ENCODE measurements at places on chromosomes 11 and 22.

DNA sequence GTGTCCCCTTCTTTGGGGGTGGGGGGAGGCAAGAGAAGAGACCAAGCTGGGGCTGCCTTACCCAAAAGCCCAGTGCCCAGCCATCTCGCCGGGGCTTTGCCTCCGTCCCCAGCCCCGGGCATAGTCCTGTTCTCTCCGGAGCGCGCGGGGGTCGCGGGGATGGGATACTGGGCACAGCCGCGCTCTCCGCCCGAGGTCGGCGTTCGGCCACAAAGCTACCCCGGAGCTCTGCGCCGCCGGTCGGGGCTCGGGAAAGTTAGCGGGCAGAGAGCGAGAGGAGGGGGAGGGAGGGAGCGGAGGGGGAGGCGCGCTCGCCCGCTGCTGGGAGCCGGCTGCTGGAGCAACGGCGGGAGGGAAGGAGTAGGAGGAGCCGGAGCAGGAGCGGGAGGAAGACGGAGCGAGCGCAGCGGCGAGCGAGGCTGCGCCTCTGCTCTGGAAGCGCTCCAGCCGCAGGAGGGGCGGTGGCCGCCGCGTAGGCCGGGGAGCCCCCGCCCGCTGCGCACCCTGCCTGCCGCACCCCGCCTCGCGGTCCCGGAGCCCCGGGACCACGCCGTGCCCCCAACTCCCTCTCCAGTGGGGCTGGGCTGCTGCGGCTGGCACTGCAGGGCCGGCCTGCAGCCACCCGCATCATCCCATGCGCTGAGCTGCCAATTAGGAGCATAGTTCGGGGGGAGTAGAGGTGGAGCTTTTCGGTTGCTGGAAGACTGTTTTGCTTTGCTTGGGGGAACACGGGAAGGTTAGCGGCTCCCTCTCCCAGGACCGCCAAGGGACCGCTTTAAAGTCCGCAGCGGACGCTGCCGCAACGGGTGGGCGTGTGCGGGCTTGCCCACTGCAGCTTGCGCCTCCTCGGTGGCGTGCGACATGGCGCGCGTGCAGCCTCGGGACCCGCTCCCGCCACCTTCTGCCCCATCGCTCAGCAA, at the start of gene SCN4B:
Gene SCN4B, minus strand, starts transcription at position 272 of the 920 bp plus-strand sequence. Its CDS starts 150 bp downstream, at position 122.
- peak; percentile 86 for DNase-seq

DNA sequence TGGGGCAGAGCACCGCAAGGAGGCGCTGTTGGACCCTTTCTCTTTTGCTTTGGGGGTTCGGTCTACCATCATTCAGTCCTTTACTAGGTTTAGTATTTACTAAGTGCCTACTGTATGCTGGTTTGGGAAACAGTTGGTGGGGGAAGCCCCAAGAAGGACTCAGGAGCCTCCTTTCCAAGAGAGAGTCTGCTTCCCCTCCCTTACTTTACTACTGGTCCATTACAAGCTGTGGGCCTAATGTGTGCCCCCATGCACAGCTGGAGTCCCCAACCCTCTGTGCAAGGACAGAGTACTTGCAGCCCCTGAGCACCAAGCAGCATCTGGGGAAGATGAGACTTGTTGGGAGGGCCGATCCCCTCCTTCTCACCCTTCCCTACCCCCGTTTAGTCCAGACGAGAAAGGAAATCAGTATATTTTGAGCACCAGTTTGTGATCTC, 876 bp upstream of the UBE2L6 start:
- peak; percentile 80 for DNase-seq

DNA sequence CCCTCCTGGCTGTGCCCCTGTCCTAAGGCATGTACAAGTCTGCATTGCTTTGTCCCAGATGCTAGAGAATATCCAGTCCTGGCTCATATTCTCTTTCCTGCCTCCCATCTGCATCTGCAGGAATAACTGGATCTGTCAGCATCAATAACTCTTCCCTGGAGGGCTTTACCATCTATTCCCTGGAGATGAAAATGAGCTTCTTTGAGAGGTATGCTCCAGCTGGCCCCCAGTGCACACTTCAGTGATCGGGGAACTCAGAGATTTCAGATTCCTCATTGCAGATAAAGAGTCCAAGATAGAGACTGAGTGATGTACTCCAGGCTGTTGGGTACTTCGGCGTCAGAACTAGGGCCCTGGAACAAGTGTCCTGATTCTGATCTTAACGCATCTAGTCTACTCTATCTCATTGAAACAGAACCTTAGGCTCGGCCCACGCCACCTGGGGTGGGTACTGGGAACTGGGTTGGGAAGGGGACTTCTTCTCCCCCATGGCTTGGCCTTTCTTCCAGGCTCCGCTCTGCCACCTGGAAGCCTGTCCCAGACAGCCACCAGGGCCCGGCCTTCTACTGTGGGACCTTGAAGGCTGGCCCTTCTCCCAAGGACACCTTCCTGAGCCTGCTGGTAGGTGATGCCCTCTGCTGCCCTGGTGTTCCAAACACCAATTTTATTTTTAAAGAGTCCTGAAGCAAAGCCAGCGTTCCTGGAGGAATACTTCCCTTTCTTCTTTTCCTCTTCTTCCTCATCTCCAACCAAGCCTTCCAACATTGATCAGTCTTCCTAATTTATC, 17.8 kb upstream of the GLB1L2 start:
- DNase-seq, result no peak

DNA sequence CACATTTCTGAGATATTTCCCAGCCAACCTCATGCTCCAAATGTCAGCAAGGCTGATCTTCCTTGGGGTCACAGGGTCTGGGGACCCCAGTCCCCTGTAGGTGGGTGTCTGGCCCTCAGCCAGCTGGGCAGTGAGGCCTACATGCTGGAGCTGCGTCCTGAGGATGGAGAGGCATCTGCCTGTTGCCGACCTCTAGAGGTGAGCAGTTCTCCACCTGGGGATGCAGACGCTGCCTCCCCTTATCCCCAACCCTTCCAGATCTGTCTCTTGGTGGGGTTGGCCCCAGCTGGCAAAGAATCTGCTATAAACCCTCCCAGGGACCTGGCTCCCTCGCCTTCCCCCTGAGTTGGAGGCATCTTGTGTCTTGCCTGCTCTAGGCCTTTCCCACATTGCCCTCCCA, 79.6 kb downstream of the PKNOX2 start:
- no peak for DNase-seq

- DNase-seq, result no peak
These were observed 8.9 kb downstream of the PGAP2 start for GRCh38 chr11:3817181-3817800.

DNA sequence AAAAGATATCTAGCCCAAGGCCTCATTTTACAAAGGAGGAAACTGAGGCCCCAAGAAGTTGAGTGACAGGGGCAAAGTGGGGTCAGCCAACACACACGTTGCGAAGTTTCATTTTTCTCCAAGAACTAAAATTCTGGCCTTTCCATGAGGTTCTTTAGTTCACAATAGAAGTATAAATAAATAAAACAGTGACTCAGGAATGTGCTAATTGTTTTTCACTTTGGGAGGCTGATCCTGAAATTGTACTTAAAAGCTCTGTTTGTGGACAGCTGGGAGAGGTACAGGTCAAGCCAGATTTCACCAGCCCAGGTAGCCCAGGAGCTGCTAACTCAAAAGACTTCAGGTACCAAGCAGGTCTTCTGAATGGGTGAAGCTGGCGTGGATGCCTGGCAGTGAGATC, 105.2 kb downstream of the TRAF6 start:
- DNase-seq, result no peak

- DNase-seq, result no peak
These were observed 826.1 kb upstream of the CNTN5 start for GRCh38 chr11:98194611-98195010.

- DNase-seq, result no peak
These were observed 21.1 kb upstream of the TMPRSS13 start for GRCh38 chr11:117950301-117950700.

DNA sequence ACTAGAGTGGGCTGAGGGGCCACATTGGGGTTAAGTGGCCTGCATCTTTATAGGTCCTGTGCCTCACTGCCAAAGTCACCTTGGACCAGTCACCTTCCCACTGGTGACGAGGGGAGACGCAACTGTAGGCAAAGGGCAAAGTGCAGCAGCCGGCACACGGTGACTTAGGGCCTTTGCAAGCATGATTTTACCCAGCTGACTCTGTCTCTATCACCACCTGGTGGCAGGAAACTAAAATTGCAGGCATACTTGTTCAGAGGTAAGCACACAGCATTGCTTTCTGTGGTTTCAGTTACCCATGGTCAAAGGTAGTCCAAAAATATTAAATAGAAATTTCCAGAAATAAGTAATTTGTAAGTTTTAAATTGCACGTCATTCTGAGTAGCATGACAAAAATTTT, 1164.4 kb downstream of the BRD1 start:
- DNase-seq, result peak; percentile 25

- no peak for DNase-seq
These were observed 85.2 kb downstream of the GALNT18 start for GRCh38 chr11:11536650-11537049.

DNA sequence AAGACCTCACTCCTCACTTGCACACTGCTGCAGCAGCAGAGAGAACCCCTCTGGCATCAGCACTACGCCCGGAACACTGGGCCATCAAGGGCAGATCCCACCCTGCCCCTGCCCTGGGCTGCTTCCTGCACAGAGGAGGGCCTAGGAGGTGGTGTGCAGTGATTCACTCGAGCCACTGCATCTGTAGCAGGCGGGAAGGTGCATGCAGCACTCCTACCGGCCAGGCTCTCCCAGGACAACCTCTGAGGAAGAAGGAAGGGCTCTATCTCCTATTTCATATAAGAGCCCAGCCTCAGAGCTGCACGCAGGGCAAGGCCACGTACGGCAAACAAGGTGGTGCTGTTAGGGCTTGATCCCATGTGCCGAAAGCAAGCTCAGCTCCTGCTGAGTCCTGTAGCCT, 14.2 kb downstream of the RANGAP1 start:
- peak; percentile 9 for DNase-seq

GRCh38 chr11:109728056-109728455, 306.1 kb downstream of the C11orf87 start:
- no peak for DNase-seq

DNA sequence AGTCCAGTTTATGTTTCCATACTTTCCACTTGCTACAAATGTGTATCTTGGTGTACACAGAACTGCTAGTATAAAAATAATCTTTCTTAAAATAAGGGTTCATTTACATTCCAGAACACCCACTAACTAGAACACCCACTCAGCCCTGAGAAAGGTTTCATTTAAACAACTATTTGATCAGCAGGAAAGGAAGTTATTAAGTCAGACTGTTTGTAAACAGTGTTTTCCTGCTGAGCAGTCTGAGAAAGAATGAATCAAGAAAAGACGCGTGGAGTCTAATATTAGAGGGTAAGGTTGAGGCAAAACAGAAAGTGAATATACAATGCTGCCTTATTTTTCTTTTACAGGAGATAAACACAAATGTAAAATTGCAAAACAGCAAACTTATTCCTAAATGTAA, 32.7 kb downstream of the NARS2 start:
- DNase-seq, result no peak

GRCh38 chr22:30362651-30363281, 6.0 kb downstream of the CCDC157 start:
- DNase-seq, result no peak

GRCh38 chr22:36728505-36728904, 25.0 kb upstream of the CACNG2 start:
- DNase-seq, result no peak

- DNase-seq, result no peak
These were observed 535.1 kb downstream of the KCNA4 start for GRCh38 chr11:29481738-29482137.

- peak; percentile 37 for DNase-seq
These were observed 27.3 kb downstream of the SCGB1A1 start for GRCh38 chr11:62446091-62446490.

- DNase-seq, result no peak
These were observed at the start of gene BIK for GRCh38 chr22:43110444-43110926. Gene BIK, plus strand, starts transcription at chr22:43110750. Its CDS starts 13,273 bp downstream, at chr22:43124023.

DNA sequence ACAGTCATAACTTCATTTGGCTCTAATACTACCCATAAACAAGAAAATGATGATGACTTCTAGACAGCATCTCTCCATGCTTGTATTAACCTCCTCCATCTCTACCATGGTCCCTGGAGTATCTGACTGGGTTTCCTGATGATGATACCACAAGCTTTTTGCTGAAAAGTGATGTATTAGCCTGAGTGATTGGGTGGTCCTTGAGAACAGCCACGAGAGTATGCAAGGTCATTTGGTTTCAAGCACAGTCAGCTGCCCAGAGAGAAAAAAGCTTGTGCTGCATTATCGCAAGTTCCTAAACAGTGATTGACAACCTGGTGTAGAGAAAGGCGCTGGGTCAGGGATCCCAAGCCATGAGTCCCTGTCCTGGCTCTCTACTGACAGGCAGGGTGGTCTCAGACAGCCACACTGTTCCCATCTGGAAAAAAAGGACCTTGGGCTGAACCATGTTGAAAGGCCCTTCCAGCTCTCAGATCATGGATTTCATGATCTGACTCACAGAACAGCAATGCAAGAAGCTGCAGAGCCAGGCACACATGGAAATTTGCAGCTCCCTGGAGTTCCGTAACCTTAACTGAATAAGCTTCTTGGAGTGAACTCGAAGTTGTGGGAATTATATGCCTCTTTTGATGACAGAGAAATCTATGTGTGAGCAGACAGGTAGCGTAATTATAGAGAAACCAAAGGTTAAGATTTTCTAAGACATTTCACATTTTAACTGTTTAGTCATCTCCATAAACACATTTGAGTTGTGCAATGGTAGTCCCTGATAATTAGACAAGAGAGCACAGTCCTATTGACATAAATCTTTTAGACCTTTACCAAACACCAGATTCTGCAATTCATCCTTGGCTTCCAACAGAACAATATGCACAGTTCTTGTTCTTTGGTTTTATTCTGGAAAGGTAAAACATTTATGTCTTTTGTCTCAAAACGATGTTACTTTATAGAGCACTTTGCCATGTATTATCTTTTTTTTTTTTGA, 54.1 kb upstream of the UBASH3B start:
- no peak for DNase-seq

- peak; percentile 53 for DNase-seq
These were observed 17.4 kb downstream of the UBASH3B start for GRCh38 chr11:122672892-122673291.

Data from heart left ventricle (tissue), 16 donors.